ENCODE measurements at places on chromosomes 3 and 15.

DNA sequence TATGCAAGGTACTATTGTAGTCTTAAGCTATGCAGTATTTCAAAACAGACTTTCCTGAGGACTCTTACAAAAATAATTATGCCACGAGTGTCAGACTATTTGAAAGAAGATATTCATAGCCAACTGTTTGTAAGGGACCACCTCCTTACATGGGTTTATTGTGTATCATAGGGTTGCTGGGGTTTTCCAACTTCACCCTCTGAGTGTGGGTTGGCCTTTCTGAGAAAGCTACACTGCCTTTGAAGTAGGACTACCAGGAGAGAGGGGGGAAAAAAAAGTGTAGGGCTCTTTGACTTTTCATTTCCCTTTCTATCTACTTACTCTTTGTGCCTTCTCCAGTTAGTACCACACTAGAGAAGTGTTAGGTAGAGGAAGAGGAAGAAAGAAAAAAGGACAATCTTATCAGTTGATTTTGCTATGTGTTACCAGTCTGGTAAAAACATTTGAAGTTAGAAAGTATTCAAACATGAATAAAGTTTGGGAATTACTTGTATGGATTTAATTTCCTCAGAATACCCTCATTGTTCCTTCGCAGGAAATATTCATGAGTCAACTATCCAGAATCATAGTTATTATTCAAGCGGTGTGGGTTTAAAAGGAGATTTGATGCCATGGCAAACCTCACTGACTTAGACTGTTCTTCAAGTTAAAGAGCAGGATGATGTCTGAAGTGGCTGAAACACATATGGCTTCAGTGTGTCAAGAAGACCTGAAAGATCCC lies 329.3 kb upstream of the THBS1 start:
- DNase-seq = no peak

DNA sequence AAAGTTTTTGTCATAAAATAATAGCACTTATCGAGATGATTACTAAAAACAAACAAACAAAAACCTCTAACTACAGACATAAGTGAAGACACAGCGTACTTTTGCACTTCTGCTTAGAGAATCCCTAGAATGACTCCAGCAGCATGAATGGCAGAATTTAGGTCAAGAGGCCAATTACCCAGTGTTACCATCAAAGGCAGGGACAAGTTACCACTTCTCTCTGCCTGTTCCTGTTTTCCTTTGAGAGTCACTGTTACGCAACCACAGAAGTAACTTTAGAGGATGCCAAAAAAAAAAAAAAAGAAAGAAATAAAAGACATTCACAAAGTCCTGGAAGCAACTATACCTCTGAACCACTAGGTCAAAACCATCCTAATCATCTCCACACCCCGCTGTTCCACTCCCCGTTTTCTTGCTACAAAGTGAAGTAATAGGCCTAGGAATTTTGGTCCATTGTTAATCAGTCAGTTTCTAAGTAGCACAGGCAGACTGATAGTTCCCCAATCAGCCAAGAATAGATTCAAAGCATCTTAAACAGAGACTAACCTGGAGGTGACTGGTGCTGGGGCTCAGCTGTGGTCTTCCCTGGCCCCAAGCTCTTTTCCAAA lies 41.9 kb downstream of the FMN1 start:
- DNase-seq = no peak

- no peak for DNase-seq
Measured at GRCh38 chr15:57554063-57554811, 37.5 kb upstream of the MYZAP start.

DNA sequence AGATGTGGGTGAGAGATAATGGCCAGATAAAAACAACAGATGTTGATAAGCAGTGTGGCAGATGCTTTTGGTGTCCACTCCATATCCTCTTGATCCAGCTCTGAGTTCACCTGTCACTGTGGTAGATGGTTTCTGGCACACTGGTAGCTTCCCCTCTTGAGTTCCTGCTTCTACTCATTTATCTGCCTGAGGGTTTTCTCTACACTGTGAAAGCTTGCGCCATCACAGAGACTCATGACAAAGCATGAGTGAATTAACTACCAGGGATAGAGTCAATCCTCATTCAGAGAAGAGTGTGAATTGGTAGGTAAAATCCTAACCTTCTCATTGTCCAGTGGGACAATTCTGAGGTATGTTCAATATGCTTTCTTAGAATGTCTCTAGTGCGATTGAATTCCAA lies 50.0 kb upstream of the ARHGEF26 start:
- DNase-seq = no peak

GRCh38 chr15:95138604-95139270 lies 907.4 kb downstream of the MCTP2 start:
- DNase-seq = no peak

DNA sequence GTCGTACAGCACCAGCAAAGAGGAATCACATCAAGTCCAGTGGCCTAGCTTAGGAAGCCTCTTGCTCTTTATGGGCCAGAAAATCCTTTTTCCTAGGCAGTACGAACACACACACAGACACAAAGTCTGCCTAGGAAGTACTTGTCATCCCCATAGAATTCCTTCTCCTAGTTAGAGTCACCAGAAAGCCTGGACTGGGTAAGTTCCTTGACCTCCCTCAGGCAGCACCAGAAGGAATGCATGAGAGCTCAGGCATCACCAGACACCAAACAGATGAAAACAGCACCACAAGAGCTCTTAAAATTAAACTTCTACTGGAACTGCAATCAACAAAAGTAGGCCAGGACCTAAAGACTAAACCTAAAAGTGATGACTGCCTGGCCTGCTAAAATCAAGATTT lies 192.9 kb upstream of the CCDC54 start:
- DNase-seq = no peak

DNA sequence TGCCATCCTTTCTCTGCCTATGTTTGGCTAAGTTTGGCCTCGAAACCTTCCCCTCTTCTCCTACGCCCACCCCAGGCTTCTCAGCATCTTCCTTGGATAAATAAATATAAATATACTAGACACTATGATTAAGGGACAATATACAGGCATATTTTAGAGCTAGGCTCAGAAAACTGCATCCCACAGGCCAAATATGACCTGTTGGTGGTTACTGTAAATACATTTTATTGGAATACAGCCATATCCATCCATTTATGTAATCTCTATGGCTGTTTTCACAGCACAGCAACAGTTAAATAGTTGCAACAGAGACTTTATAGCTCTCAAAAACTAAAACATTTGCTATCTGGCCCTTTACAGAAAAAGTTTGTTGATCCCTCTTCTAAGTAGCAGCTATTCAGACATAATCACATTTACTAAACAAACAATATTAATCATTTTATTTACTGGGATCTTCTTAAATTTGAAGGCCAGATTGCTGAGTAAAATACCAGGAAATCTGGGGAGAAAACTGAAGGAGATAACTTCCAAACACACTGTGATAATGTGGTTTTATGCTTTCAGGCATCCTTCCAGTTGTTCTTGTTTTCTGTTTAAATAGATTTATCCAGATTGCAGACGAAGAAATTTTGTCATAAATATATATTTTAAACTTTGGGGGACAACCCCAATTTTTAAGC lies 269.7 kb upstream of the THRB start:
- DNase-seq = no peak

- DNase-seq = no peak
Measured at GRCh38 chr15:42193383-42193782, 14.7 kb downstream of the VPS39 start.

- DNase-seq = no peak
Measured at GRCh38 chr3:119818937-119819336, 37.0 kb downstream of the NR1I2 start.

GRCh38 chr3:71018799-71019198 lies 564.7 kb downstream of the FOXP1 start:
- no peak for DNase-seq

- DNase-seq = no peak
Measured at GRCh38 chr15:63043335-63044076, 959 bp downstream of the TPM1 start.

DNA sequence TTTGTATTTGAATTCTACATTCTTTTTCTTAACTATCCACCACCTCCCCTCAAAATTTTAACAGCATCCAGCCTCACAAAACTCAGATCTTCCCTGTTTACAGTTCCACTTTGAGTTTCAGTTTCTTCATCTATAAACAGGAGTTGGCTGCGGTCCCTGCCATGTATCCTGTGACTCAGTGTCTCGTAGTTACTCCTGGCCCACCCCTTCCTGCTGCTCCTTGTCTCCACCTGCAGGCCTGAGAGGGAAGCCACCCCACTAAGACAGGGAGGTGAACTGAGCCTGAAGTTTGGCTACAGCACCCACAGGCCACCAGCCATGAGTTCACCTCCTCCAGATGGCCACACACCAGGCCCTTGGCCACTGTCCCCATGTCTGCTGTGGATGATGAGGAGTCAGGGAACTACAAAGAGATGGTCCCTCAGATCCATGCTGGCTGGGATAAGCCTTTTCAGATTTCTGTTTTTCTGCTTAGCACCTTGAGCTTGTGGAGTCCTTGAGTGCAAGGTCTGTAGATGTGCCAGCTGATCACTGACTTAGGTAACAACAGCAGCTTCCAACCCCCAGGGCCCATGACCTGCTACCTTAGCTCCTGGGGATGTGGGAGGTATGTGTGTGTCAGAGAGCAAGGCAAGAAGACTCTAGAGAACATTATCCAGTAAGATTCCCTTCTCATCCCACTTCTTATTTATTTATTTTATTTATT lies 37.5 kb downstream of the CD86 start:
- no peak for DNase-seq

- DNase-seq = no peak
Measured at GRCh38 chr3:70558956-70559355, 246.5 kb upstream of the MDFIC2 start.

GRCh38 chr3:117916839-117917238 lies 1117.8 kb downstream of the IGSF11 start:
- DNase-seq = no peak

DNA sequence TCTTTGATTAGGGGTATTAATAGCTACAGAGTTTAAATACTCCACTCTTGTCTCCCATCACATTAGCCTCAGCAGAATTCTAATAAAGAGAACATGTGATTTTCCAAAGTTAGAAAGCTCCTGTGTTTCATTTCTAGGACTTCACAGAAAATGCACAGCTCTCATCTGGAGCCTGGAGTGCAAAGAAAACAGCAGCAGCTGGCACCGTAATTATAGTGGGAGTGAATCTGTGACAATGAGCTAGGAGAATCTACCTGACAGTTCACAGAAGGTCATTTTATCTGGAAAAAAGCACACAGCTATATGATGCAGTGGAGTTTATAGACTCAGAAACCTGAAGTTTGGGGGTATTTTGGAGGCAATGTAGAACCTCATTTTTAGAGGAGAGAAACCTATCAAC lies 5.4 kb upstream of the TRIM59 start:
- DNase-seq = peak; percentile 64

- no peak for DNase-seq
Measured at GRCh38 chr3:114858329-114858728, 288.8 kb downstream of the ZBTB20 start.

GRCh38 chr15:98017150-98017964 lies 56.9 kb downstream of the ARRDC4 start:
- no peak for DNase-seq

- no peak for DNase-seq
Measured at GRCh38 chr3:153572165-153572564, 410.1 kb downstream of the RAP2B start.

DNA sequence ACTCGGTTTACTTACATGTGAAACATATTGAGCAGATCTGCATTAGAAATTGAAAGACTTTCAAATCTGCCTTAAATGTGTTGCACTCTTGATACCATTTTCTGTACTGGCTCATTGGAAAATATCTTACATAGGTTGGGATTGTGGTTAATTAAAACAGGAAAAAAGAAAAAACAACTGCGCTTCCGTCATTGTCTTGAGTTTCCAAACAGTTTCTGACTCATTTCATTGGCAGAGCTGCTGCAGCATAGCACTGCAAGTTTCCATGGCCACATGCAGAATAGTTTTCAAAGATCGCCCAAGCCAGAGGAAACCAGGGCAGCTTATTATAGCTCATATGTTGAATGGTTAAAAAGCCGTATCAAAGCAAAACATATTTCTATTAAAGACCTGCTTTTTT lies 446.6 kb upstream of the BCHE start:
- no peak for DNase-seq

DNA sequence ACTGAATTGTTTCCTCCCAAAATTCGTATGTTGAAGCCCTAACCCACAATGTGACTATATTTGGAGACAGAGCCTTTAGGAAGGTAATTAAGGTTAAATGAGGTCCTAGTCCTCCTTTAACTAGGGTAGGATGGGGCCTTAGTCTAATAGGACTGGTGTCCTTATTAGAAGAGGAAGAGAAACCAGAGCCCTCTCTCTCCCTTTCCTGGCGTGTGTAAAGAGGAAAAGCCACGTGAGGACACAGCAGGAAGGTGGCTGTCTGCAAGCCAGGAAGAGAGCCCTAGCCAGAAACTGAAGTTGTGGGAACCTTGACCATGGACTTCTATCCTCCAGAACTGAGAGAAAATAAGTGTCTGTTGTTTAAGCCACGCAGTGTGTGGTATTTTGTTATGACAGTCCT lies 94.3 kb downstream of the OXNAD1 start:
- no peak for DNase-seq

DNA sequence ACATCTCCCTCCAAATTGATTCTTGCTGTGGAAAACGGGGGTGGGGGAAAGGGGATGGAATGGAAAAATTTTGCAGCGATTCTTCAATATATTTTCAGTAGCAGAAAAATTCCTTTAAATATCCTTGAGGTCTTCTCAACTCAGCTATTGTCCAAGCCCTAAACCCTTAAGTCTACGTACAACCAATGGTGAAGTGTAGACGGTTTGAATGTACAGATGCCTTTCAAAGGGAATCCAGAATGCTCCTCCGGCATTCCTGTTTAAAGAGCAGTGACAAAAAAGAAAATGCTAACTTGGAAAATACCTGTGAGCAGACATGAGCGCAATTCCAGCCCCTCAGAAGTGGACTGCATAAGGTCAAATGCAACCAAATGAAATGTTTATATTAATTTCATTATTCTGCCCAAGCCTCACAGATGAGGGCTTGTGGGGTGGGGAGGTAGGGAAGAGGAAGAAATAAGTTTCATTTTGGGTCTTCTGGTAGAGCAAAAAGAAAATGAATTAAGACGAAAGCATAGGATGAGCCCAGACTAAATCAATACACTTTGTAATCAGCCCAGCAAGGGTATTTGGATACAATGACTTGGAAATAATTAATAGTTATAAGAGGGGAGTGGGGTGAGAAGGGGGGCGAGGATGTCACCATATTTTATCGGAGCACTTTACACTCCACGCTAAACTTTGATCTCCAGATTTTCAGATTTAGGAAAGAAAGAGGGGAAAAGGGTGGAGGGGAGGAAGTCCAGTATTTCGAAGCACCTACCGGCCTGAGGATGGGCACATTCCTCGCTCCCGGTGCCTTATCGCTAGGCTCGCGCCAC lies 2.7 kb downstream of the FOXP1 start:
- DNase-seq = no peak

DNA sequence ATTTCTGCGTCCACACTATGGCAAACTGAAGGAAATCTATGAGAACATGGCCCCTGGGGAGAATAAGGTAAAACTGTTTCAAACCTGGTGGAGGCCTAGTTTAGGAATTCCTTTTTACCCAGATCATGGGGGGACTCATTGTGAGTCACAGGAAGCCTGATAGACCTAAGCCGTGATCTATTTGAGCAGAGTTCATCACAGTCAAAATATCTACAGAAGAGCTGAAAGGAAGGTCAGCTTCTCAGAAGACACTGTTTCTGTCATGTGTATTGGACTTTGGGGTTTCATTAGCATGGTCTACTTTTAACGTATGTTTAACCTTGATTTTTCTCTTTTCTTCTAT lies 1.3 kb downstream of the PSMD2 start:
- DNase-seq = no peak

All from NCI-H774 (cell line).